Left lobe of liver (tissue), 2 donors: ENCODE measurements at places on chromosomes 7 and 10.

GRCh38 chr7:68729371-68729770 lies 868.9 kb upstream of the AUTS2 start:
- DNase-seq = no peak

GRCh38 chr7:69857014-69857413 lies 258.7 kb downstream of the AUTS2 start:
- no peak for DNase-seq

- DNase-seq = no peak
Measured at GRCh38 chr10:32123021-32123420, 66.8 kb upstream of the KIF5B start.

DNA sequence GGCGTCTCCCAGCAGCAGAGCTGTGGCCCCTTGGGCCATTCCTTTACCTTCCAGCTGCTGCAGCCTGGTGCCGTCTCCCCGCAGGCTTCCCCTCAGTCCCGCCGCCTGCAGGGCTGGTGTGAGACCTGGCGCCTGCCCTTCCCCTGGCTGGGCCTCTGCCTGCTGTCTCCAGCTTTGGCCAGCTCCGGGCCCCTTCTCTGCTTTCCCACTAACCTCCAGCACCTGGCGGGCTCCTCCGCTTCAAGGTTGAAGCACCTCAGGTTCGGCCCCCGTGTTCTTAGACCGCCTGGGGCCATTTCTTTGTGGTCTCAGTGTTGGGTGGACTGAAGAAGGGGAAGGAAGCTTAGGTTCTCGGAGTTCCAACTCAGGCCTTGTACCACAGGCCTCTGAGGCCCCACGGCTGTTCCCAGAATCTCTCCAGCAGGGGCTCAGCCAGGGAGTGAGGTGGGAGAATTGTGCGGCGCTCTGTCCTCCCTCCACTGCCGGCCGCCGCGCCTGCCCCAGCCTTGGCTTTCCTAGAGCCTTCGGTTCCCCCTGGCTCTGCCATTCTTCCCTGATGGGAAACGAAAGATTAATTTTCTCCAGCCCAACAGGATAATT lies 30.3 kb downstream of the GBX1 start:
- no peak for DNase-seq

GRCh38 chr7:126103582-126103981 lies 1149.2 kb downstream of the GRM8 start:
- no peak for DNase-seq

GRCh38 chr7:94741179-94741578 lies 85.2 kb upstream of the SGCE start:
- DNase-seq = no peak

GRCh38 chr7:129950933-129951225 lies 1.9 kb downstream of the UBE2H start:
- no peak for DNase-seq

GRCh38 chr10:22158426-22158825 lies 59.4 kb downstream of the EBLN1 start:
- no peak for DNase-seq

DNA sequence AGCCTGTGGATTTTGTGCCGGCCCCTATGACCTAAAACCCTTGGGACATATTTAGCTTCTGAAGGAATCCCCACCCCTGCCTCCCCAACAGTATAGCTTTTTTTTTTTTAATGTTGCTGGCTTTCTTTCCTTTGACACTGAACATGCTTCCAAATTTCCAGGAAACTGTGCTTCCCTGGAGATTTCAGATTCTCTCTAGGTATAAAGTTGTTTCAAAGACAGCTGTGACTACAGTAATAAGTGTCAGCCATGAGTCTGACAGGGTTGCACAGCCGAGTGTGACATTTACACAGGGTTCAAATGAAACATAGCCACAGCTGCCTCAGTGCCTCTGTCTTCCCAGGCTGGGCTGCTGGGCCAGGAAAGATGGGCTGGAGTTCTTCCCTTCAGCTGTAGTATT lies 466.6 kb upstream of the COBL start:
- DNase-seq = no peak

GRCh38 chr10:11921800-11922392 lies 98.7 kb downstream of the PROSER2 start:
- peak; percentile 30 for DNase-seq

DNA sequence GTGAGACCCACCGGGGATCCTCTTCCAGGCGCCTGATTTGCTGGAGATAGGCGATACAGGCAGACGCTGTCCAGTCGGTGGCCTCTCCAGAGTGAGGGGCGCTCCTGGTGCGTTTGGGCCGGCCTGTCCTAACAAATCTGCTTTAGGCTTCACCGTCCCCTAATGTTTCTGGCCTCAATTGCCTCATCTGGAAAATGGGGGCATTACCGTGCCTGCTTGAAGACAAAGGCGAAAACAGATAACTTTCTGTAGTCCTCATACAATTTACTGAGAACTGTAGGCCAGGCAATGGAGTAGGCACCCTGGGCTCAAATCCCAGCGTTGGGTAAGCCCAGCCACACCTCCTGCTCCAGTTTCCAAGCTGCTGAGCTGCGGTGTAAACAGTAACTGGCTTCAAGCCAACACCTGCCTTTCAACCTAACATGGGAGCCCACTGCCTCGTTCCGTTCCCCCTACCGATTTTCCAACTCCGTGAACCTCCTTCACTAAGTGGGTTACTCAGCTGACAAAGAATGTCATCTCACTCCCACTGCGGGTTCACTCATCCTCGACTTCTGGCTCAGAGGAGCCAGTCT lies 589 bp upstream of the ZFAND4 start:
- DNase-seq = peak; percentile 86

- no peak for DNase-seq
Measured at GRCh38 chr7:140384894-140385545, 13.3 kb downstream of the SLC37A3 start.

- DNase-seq = no peak
Measured at GRCh38 chr10:72106154-72106849, 18.0 kb upstream of the SPOCK2 start.

- no peak for DNase-seq
Measured at GRCh38 chr7:34750209-34750608, 92.2 kb downstream of the NPSR1 start.

- DNase-seq = no peak
Measured at GRCh38 chr7:120108376-120108775, 164.6 kb upstream of the KCND2 start.

GRCh38 chr10:132709471-132709951 lies 76.4 kb downstream of the NKX6-2 start:
- no peak for DNase-seq

DNA sequence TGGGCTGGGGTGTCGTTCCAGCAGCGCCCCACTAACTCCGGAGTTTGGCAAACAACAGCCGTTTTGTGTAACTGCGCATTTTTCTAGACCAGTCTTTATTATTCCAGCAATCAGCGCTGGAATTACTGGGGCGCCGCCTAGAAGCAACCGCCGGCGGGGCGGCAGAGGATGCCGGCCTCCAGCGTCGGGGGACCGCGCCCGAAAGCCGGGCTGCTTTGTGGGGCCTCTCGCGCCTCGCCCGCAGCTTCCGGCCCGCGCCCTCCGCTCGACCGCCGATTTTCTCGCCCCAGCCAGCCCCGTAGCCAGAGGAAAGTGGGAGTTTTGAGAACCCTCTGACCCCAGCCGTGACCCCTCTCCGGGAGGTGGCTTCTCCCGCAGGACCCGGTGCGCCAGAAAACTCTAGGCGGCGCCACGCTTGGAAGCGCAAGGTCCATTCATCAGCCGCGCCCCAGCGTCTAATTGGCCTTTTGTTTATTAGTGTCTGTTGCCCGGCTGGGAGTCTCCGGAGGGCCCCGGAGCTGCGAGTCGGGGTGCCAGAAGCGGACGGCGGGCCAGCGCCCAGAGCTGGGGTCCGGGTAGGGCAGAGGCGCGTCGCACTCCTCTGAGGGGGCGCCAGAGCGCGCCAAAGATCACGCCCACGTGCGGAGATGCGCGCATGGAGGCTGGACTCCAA lies 10.7 kb downstream of the EMX2 start:
- DNase-seq = no peak

DNA sequence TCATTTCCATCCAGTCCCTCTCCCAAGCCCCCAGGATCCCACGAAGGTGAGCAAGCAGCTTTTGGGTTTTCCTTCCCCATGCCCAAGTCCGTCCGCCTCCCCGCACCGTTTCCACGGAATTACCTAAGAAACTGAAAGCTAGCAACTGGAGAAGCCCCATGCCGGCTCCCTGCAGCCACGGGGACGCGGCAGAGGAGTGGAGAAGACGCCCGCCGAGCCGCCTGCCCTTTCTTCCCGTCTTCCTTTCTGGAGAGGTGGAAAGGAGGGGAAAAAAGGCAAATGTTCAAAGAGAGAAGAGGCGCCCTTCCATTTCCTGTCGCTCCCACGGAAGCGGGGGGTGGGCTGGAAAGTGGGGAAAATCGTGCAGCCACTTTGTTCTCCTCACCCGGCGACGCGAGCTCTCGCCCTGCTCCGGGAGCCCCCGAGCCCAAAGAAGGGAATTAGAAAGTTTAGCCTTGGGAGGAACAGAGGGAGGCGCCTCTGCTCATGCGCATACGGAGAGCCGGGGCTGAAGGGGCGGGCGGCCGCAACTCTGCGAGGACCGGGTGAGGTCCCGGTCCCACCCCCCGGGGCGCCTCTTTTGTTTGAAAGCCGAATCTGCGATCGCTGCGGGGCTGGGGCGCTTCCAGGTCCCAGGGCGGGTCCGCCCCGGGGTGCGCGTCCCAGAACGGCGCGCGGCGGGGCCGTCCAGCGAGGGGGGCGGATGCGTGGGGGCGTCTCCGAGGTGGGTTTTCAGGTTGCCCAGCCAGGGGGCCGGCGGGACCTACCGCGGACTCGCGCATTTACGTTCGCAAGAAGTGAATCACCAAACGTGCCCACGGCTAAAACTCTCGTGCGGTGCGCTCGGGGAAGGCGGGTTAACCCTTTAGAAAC lies at the start of gene LAMB1:
Gene LAMB1 (minus strand): TSS at position 436 of the 873 bp plus-strand sequence. CDS start 276 bp downstream, at position 160.
- DNase-seq = peak; percentile 73

- DNase-seq = no peak
Measured at GRCh38 chr10:98664329-98665042, 217.8 kb upstream of the HPS1 start.

GRCh38 chr10:60962946-60963345 lies 19.0 kb upstream of the RHOBTB1 start:
- DNase-seq = no peak

DNA sequence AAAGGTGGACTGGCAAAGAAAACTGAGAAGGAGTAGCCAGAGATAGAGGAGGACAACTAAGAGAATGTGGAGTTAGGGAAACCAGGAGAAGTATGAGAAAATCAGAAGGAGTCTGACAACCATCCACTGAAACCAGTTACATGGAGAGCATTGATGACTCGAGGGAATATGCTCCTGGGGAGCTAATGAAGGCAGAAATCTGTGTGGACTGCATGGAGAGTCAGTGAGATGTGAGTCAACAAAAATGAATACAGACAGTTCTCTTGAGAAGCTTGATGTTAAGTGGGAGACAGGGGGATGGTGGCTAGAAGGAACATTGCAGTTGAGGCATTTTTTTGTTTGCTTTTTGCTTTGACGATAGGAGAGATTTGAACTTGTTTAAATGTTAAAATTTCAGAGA lies 34.3 kb upstream of the ZNF32 start:
- no peak for DNase-seq
